ENCODE measurements at places on chromosomes 3 and 15.

DNA sequence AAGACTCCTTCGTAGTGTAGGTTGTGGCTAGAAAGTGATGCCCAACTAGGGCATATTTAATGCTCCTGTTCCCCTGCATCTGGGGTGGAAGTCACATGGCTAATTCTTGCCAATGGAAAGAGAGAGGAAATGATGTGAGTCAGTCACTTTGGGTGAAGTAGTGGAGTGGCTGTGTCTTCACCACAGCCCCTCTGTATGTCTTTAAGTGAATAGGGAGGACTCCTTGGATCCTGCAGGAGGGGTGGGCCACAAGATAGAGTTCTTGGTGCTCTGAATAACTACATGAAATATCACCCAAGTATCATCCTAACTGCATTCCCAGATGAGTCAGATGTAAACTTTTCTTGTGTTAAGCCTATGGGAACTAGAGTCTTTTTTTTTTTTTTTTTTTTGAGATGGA is 17.8 kb upstream of the MB21D2 start:
- DNase-seq = no peak

DNA sequence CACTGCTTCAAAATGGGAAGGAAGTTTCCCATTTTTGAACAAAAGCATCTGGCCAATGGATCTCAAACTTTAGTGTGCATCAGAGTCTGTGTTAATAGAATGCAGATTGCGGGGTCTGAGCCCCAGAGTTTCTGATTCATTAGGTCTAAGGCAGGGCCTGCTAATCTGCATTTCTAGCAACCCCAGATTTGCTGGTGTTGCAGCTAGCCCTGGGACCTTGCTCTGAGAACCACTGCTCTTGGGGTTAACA is 30.7 kb upstream of the USP3 start:
- no peak for DNase-seq

DNA sequence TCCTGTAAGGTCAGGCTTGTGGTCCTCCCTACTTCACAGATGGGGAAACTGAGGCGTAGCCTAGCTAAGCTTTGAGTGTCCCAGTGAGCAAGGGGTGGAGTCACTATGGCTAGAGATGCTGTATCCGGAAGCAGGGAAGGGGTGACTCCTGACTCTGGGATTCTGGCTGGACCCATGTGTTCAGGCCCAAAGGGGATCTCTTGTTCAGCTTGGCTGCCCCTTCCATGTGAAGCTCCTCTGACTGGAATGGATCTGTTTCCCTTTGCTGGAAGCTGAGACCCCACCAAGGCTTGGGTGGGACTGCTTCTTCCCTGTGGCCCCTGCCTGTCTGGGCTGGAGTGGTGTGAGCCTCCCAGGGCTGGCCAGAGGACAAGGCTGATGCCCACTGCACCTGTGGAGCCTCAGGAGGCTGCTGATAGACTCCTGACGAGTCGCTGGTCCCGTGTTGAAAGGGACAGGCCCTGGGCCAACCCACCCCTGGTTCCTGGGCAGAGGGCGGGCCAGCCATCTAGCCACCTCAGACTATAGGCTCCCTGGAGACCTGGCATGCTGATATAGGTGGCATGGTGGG is 1.0 kb downstream of the MAPKAPK3 start:
- DNase-seq = no peak

- no peak for DNase-seq
Observed at GRCh38 chr15:38212729-38213351, 39.8 kb upstream of the SPRED1 start.

GRCh38 chr15:101093958-101094357 is 157.9 kb downstream of the CHSY1 start:
- no peak for DNase-seq

DNA sequence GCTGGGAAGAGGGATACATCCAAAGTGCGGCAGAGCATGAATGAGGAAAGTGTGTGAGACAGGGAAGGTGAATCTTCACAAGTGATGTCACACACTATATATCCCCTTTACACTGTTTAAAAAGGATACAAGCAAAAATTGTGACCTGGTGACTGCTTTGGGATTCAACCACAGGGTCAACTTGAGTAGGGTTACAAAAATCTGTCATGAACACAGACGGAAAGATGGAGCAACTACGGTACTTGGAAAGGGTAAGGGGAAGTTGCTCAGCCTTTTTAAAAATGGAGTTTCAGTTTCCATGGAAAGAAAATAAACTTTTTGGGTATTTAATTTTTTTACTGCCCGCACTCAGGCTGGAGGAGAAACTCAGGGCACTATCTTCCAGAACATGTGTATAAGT is 60.3 kb downstream of the B3GNT5 start:
- no peak for DNase-seq

GRCh38 chr3:131704098-131704497 is 201.3 kb upstream of the MRPL3 start:
- DNase-seq = no peak

DNA sequence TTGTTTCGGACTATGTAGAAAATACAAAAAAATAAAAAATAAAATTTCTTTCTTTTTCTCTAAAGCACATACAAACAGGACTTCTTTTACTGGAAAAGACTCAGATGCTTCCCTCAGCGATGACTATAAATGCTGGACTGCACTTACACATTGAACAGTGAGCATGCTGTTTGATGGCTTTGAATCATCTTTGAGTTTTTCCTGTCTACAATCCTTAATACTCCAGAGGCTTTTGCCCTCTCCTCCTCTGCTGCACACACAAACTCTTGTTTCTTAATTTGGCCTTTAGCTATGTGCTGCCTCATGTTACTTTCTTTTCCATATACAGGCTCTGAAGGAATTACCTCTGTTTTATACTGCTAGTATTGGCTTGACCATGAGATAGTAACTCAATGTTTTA is 575.1 kb downstream of the EPHA3 start:
- no peak for DNase-seq

DNA sequence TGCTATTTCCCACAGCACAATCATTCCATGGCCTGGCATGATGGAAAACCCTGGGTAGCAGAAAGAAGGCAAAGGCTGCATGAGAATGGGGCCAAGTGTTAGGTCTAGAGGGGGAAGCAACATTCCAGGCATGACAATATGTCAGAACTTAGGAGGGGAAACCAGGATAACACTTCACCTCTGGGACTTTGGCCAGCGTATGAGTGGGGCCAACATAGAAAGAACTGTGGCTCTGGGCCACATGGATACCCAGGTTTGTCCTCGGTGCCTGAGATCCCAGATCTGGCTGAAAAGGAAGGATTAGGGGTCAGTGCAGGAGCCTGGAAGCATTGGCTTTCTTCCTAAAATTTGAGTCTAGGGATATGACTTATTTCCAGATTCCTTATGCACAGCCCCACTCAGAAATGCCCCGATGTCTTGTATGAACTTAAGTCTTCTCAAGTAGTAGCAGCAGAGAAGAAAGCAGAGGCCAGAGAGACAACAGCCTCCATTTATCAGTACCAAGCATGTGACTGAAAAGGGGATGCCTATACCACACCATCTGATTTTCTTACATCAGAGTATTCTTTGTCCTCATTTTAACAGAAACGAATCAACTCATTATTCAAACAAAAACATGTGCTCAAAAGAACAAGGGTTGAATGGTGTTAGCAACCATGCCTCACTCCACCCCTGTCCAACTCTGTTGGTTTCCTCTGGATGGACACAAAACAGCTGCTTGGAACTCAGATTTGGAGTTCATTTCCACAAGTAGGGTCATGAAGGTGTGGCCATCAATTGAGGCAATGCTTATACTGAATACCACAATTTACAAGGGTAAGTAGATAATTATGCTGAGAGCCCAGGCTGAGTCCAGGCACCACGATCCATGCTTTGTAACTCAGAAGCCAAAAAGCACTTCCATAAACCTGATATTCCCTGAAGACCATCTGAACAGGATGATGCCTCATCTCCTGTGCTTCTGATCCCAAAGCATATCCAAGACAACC is 43.7 kb upstream of the NDUFB4 start:
- no peak for DNase-seq

DNA sequence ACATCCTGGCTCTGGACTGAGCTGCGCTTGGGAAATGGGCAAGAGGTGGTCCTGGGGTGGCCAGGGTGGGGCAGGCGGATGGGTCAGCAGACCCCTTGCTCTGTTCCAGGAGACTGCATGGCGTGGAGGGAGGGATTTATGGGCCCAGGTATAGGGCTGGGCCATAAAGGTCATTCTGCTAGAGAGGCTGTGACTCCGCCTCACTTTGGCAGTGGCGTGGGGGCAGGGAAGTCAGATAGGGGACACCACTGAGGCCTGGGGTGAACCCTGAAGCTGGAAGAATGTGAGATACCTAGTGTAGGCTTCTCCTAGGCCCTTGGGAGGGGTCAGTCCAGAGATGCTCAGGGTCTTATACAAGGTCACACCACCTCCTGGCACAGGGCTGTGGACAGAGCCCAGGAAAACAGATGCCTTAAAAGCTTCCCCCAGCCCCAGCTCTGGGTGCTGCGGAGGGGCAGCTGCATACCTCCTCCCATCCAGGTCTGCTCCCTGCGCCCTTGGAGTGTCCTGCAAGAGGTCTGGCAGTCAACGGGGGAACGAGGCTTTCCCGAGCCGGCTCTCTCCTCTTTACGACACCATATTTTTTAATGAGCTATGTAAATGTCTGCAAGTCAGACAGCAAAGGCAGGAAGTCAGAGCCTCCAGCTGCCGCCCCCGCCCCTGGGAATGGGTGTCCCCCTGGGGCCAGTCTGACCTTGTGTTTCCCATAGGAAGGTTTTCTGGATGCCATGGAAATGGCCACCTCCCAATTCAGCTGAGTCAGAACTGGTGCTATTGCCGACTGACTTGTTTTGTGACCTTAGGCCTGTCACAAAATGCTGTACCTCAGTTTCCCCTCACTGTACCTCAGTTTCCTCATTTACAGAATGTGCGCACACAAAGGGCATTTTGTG is 26.3 kb downstream of the LINGO1 start:
- no peak for DNase-seq

DNA sequence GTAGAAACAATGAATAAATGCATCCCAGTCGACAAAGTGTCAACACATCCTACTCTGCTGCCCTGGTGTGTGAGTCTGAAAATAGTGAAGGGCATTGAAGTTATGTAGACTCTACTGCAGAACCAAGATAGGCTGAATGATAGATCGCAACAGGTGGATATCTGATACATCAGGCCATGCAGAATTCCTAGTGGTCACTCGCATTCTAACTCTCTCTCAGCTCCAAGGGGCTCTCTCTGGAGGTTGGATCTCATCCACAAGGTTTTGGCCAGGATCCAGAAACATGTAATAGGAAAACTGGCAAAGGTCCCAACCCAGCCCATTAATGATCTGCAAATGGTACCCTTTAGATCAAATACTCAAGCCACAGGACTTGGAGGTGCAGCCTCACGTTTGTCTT is 514.1 kb downstream of the MAGI1 start:
- DNase-seq = no peak

GRCh38 chr15:88664151-88664778 is 25.4 kb downstream of the ISG20 start:
- no peak for DNase-seq

- DNase-seq = no peak
Observed at GRCh38 chr3:171058058-171058457, 31.5 kb upstream of the SLC2A2 start.

DNA sequence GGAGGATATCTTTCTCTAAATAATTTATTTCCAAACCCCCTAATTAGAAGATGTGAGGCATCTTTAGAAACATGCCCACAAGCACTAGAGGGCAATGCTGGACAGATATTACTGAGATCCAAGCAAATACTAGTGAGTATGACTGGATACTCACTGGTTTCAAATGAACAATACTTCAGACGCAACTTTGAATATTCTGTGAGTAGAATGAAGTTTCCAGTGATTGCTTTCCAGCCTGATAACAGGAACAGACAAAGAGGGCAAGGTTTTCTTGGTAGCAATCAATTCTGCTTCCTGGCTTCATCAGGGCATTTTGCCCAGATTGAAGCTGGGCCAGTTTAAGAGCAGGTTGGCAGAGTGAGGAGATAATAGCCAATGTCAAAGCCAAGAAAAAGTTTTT is 442.6 kb upstream of the PDZRN3 start:
- DNase-seq = no peak

DNA sequence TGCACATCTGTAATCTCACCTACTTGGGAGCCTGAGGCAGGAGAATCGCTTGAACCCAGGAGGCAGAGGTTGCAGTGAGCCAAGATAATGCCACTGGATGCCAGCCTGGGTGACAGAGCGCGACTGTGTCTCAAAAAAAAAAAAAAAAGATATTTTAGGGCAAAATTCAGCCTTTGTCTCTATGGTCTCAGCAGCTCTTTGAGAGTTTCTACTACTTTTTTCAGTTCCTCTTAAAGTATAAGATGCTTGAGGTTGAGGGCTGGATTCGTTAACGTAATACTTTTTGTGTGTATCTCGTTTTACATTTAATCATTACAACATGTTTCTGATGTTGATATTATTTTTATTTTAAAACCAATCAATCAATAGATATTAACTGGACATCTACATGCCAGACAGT is 381.2 kb upstream of the TBL1XR1 start:
- DNase-seq = no peak

DNA sequence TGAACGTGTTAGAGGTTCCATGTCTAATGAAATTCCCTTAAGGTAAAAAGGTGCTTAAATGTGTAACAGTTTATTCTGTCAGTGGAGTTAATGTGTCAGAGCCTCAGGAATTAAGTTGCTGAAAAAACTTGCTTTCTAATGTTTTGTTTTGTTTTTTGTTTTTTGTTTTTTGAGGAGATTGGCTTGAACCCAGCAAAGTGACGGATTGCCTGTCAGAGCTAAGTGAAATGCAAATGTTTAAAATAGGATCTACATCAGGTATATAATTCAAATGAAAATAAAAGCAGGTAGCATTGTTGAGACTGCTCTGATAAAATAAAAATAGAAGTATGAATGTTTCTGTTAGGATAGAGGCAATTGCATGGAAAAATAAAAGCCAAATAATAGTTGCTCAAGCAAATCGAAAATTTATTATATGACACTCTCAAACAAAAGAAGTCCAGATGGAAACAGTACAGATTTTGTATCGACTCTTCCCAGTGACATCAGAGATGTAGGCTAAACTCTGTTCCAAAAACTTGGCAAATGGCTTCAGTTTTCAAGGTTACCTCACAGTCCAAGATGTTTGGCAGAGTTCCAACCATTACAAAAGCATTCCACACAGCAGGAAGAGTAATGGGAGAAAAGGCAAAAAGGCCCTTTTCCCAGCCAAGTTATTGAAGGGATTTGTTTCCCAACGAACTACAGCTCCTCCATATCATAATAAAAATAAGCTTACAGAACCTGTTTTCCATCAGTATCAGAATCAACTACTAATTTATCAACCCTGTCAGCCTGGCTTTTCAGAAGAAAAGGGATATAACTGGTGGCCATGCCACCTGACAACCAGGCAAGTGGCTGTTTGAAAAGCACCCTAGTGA is 291.0 kb downstream of the TBL1XR1 start:
- DNase-seq = no peak

GRCh38 chr3:58697561-58697960 is 31.0 kb upstream of the FAM3D start:
- no peak for DNase-seq

DNA sequence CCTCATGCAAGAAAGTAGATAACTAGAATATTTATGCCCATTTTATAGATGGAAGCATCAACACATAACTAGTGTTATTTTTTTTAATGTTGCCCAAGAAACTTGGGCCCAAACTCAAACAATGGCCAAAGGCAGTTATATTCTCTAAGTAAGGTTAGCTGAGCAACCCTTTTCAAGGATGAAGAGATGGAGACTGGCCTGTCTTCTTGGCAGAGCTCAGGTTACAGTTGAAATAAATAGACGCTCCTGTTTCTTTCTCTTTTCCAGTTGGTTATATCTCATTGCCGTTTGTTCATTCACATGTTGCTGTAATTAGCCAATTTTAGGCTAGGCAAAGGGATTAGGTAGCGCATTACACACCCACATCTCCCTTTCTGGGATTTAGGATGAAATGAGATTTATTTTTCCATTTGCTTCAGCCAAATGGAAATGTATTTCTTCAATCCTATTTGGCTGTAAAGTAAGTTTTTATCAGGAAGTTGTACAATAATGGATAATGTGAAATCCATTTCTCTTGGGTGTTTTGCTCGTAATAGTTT is 93.2 kb downstream of the CMSS1 start:
- no peak for DNase-seq
